Calu3 (cell line): ENCODE measurements at places on chromosomes 6 and 20.

- DNase-seq = peak; percentile 88
These were observed 17.1 kb upstream of the HMGN4 start for GRCh38 chr6:26520850-26521599.

DNA sequence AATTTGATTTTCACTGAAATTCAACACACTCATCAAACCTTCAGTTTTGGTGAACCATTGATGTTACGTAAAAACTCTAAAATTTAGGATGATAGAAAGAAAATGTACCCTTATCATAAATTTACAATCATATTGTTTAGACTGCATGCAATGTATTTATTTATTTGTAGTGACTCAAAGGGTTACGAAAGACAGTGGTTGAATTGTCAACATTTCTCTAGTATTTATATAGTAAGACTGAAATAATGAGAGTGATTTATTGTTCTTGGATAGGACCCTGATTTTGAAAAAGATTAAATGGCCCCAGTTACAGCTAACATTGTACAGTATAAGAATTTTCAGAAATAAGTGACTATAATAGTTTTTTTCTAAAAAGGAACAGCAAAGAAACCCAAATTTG is 591.5 kb downstream of the RFPL4B start:
- no peak for DNase-seq

DNA sequence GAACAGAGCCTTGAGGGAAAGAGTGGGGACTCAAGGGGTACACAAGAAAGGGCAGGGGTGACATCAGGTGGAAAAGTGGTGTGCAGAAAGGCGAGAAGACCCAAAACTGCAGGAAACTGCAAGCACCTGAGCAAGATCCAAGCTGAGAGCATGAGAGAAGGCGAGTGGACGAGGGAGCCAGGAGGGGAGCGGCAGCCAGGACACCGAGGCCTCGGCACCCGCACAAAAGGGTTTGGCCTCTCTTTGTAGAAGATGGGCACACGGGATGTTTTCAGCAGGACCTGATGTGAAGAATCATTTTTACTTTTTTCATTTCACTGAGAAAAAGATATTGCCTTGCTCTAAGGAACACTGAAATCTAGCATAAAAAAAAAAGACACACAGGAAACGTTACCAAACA is 82.1 kb upstream of the FOXQ1 start:
- no peak for DNase-seq

DNA sequence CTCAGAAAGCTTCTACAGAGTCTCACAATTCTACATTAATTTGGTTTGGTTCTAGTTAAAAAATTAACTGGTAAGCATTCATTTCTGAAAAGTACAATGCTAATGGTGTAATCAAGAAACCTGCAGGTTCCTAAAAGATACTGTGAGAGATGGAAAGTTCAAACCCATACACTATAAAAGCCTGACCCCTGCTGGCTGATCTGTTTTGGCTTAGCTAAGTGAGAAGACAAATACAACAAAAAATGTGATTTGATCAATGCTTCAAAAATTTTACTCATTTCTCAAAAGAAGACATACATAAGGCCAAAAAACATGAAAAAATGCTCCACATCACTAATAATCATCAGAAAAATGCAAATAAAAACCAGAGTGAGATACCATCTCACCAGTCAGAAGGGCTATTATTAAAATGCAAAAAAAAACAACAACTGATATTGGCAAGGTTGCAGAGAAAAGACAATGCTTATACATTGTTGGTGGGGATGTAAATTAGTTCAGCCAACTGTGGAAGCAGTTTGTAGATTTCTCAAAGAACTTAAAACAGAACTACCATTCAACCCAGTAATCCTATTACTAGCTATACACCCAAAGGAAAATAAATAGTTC is 102.8 kb downstream of the MOXD1 start:
- peak; percentile 64 for DNase-seq
